Fibroblast of skin of scalp (primary cell): ENCODE measurements at places on chromosomes 3 and 15.

DNA sequence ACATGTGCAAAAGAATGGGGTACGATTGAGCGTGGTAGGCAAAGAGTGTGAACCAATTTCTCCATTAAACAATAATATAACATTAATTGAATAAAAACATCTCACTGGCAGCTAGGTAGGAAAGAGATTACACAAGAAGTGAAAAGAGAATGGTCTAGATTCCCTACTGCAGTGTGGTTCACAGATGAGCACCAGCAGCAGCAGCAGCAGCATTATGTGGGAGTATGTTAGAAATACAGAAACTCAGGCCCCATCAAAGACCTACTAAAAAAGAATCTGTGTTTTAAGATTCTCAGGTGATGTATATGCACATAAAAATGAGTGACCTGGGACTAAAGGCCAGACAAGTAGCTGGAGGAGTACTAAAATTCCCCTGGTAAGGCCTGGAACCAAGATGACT lies 118.2 kb downstream of the ADAM10 start:
- DNase-seq, result no peak

DNA sequence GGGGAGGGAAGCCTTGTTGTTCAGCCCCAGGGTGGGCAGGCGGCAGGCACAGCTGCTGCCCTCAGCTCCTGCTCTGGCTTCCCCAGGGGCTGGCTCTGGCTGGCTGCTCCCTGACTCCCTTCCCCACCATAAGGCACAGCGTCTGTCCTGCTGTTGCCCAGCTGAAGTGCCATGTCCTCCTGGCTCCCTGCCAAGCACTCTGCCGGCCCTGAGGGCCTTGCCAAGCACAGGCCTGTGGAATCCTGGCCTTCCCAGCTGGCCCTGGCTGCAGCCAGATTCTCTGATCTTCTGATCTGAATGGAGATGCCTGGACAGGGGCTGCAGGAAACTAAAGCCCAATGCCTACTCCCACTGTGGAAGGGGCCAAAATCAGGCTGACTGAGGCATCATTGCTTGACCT lies 1.1 kb downstream of the IQCF6 start:
- DNase-seq, result no peak

DNA sequence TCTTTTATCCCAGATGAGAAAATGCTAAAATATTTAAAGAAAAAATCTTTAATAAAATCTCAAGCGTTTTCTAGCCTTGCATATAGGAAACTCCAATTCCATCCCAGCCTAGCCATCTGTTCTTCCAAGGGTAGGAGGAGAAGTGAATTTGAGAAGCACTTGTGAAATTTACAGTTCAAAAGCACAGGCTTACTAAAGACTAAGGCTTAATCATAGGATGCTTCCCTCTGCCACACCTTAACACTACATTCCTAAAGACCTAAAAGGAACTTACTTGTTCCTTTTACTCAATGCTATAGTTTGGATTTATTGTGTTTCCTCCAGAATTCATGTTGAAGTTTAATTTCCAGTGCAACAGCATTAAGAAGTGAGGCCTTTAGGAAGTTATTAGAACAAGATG lies 764.8 kb upstream of the CADM2 start:
- no peak for DNase-seq

- DNase-seq, result no peak
Measured at GRCh38 chr3:171428892-171429291, 31.3 kb downstream of the TNIK start.

DNA sequence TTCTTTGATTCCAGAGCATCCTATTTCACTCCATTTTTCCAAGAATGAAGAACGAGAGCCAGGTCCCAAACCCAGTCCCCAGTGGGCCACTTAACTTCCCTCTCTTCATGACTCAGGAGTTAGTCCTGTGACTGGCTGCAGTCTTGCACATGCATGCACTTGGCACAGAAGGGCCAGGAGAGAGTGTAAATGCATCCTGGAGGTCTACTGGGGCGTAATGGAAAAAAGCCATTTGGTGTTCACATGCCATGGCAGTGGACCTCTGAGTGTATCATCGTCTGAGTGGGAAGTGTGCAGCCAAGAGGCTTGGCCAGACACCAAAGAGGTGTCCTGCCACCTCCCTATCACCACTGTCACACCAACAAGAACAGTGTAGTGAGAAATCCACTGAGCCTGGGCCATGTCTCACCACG lies 15.1 kb upstream of the RFTN1 start:
- peak; percentile 32 for DNase-seq

- peak; percentile 63 for DNase-seq
Measured at GRCh38 chr3:108488631-108489030, 21.8 kb downstream of the MYH15 start.

- DNase-seq, result no peak
Measured at GRCh38 chr3:133506215-133506901, 67.1 kb upstream of the CDV3 start.

GRCh38 chr3:194640829-194641228 lies 7.6 kb upstream of the TMEM44 start:
- peak; percentile 35 for DNase-seq

DNA sequence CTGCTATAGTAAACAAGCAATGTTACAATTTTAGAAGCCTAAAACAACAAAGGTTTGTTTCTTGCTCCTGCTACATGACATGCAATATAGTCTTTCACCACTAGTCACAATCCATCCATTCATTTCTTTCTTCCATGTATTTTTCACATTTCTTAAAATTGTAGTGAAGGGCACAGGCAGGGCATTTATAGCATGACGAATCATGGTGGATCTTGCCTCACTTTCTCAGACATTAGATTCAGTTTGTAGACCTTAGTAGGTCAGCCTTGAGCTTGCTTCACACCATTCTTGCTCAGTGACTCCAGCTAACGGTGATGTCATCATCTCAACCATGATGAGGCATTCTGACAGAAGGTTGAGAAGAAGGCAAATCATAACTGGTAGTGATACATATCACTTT lies 546.8 kb downstream of the TBL1XR1 start:
- peak; percentile 27 for DNase-seq

DNA sequence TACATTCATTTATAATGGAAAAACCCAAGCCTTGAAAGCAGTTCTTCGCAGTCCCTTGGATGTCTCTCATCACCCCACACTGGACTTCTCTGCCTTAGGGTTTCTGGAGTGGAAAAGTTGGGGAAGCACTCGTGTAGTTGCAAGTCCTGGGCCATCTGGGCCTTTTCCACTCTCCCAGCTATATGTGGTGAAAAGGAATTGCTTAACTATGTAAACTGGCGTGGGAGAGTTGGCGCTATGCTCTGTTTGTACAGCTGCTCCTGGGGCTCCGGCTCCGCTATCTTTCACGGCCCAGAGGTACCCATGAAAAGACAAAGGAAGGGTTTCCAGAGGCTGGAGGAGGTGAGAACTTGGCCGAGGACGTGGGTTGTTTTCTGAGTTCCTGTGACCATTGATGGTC lies 81.1 kb upstream of the MYZAP start:
- peak; percentile 54 for DNase-seq

GRCh38 chr15:64158363-64159134 lies 4.3 kb downstream of the PPIB start:
- no peak for DNase-seq

DNA sequence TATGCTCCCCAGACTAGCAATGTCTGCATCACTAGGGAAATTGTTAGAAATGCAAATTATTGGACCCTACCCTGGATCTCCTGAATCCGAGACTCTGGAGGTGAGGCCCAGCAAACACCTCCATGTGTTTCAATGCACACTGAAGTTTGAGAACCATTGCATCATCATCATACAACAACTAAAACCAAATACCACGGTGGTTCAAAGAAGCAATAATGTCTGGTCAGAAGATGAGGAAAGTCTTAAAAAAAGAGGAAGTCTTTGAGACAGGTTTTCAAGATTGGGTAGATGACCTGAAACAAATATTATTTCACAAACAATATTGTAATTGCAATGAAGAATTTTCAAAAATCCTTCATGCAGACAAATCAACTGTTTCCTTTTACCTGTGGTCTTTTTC lies 60.3 kb upstream of the TRA2B start:
- DNase-seq, result no peak

DNA sequence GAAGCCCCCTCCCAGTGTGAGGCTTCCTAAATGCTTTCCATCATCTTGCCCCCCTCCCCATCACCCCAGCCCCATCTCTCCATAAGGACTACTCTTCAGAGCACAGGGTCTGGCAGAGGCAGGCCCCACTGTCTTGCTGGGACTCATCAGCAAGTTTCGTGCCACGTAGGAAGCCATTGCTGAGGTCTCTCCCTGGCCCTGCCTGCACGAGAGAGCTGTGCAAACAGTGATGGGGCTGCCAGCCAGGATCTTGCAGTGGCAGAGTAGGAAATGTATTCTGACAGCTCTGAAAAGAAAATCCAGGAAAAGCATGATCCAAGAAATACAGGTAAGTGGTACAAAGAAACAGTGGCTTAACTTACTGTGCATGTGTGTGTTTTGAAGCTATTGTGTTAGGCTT lies 22.6 kb downstream of the ISL2 start:
- no peak for DNase-seq

GRCh38 chr15:37131621-37132020 lies 31.3 kb upstream of the MEIS2 start:
- no peak for DNase-seq
